ENCODE measurements at places on chromosomes 6 and 20.

GRCh38 chr6:14442242-14442641, 324.7 kb downstream of the CD83 start:
- DNase-seq, result no peak

- DNase-seq, result no peak
These were observed 74.0 kb upstream of the SAMD5 start for GRCh38 chr6:147434516-147434915.

- DNase-seq, result no peak
These were observed 77.1 kb downstream of the FBXO5 start for GRCh38 chr6:152905551-152906299.

GRCh38 chr20:14643556-14643955, 306.1 kb upstream of the FLRT3 start:
- no peak for DNase-seq

GRCh38 chr20:32204205-32205109, 3.1 kb downstream of the PLAGL2 start:
- no peak for DNase-seq

Data from T-helper 22 cell (primary cell).